Activated CD8-positive, alpha-beta memory T cell treated with anti-CD3 and anti-CD28 coated beads for 1 hour (primary cell): ENCODE measurements at places on chromosomes 1 and 21.

DNA sequence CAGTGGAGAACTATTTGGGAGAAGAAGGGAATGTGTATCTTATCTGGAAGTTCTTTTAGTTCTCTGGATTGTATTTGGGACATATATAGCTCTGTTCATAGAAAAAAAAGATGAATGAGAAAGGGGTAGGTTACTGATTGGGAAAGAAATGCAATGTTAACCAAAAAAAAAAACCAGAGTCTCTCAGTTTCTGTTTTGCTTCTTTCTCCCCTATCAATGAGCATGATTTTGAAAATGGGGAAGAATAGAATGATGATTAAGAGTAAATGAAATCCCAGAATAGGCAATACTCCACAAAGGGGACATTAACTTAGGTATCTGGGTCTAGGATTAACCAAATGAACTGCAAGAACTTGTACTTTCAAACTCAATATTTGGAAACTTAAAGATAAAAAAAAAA, 92.9 kb downstream of the RHOU start:
- no peak for DNase-seq

GRCh38 chr1:73066866-73067265, 784.5 kb upstream of the NEGR1 start:
- no peak for DNase-seq

GRCh38 chr21:38165466-38166172, 91.2 kb upstream of the KCNJ15 start:
- no peak for DNase-seq

DNA sequence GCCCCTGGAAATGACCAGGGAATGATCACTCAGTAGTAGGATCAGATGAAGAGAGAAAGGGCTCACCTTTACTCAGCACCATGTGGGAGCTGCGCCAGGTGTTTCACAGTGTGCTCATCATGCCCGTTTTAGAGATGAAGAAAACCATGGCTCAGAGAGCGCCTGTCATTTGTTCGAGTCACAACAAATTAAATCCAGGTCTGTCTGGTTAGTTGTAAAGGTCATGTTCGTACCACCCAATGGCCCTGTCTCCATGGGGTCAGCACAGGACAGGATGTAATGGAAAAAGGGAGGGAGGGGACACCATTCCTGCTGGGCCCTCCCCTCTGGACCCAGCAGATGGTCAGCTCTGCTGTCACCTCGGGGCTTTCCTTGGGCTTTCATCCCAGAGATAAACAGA, 15.2 kb downstream of the KIRREL1 start:
- DNase-seq, result no peak

DNA sequence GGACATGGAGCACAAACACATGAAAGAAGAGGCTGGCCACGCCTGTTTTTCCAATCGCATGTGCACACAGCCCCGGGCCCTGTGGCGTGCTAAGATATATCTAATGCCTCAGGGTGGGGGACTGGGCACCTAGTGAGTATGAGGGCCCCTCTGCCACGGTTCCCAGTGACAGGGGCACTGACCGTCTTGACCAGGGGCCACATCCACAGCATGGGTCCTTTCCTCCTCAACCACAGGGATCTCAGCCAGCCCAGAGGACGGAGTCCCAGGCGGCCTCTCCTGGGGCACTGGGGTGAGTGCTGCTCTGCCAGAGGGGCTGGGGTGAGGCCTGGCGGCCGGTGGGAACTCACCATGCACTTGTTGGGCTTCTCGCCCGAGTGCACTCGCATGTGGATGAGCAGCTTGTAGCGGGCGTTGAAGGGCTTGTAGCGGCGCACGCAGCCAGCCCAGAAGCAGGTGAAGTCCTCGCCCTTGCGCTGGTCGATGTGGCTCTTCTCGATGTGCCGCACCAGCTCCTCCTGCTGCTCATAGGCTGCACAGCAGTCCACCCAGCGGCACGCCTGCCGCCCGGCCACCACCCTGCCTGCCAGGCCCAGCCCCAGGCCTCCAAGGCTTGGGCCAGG, 134.7 kb downstream of the DMRTB1 start:
- no peak for DNase-seq

DNA sequence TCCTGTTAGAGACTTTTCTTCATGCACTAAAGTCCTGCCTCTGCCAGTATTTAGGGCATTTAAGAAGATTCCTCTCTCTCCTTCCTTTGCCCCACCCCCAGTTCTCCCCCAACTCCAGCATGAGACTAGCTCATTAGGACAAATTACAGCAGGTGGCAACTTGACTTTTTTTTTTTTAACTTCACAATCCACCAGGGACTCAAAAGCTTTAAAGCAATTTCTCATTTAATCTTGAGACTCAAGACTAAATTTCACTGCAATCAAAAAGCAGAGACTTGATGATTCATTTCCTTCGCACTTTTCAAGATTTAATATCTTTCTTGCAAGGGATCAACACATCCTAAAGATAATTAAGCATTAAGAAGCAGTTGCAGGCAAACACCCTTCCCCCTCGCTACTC, 74.9 kb downstream of the WLS start:
- DNase-seq, result no peak

DNA sequence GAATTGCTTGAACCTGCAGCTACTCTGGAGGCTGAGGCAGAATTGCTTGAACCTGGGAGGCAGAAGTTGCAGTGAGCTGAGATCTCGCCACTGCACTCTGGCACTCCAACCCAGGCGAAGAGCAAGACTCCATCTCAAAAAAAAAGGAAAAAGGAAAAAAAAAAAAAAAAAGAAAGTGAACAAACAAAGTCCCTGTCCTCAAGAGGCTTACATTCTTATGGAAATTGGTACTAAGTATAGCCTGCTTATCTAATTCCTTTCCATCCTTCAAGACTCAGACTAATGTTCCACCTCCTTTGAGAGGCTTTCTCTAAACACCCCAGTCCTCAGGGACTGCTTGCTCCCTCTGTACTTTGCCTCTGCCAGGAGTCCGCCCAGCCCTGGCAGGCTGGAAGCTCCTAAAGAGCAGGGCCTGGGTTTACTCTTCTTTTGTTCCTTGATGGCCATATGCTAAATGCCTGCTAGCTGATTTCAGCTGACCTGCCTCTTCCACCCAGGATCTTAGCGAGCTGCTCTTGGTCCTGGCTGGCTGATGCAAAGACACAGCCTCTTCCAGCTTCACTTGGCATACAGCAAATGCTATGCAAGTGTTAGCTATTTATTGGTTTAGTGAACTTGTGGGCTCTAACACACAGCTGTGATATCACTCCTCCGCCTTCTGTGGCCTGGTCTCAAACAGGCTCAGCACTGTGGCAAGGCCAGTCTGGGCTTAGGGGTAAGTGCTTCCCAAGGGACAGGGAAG, 9.8 kb downstream of the SLC9A1 start:
- no peak for DNase-seq

- no peak for DNase-seq
Observed at GRCh38 chr1:241614144-241614543, 26.0 kb downstream of the CHML start.

- DNase-seq, result no peak
Observed at GRCh38 chr21:42348762-42349161, 2.0 kb downstream of the TFF2 start.

DNA sequence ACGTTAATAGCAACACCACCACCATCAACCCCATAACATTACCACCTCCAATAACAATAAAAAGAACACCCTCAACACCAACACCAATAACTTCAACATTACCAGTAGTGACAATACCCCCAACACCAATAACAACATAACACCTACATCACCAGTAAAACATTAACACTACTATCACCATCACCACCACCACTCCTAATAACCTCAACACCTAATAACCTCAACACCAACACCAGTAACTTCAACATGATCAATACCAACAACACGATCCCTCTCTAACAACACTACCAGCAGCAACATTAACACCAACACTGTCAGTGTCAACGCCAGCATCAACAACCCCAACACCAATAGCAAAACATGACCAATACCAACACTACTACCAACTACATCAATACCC, 57.2 kb downstream of the TAS1R2 start:
- no peak for DNase-seq

DNA sequence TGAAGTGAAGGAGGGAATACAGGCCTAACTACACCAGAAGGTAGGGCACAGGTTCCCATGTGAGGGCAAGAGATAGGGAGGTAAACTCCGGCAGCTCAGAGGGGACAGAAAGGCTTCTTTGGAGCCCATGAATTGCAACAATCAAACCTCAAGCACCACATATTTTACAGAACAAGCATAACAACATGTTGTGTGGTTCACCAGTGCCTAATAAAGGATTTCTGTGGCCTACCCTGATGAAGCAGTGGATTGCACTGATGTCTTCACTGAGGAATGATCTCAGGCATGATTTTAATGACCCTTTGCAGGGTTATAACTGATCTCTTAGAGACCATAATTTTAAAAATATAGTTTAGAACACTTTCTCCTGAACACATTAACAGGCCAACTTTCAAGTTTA, 77.4 kb downstream of the RUNX1 start:
- no peak for DNase-seq

- no peak for DNase-seq
Observed at GRCh38 chr1:205505076-205505729, 734 bp downstream of the CDK18 start.

DNA sequence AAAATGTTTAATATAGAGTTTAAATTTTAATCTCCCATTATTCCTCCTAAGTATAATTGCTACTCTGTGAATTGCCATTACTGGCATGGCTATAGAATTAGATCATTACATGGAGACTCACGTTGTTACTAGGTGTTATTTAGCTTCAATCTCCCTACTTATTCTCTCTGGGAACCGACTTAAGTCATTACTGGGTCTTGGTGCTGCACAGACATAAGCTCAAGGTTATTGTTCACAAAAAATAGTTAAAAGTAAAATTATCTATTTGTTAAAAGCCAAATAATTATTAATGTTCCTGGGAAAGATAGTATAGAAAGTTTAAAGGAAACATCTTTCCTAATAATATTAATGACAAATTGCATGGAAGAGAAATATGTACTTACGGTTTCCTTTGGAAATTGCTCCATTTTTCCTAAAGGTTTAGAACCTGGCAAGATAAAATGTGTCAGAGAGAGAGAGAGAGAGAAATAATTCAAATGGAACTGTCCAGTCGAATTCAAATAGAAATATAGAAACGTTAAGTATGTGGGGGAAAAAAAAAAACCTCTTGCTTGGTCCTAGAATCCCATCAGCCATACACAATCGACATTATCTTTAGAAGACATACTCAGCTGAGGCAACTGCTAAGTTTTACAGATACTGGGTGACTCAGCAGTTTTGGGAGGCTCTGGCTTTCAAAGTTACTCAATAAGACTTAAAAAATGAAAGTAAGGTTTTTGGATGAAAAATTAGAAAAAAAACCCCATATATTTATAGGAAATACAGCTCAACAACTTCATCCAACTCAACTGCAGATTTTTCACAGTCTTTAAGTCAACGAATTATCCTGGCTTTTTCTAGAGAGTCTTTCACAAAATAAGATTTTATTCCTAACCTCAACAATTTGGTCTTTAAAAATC, at the start of gene SPTA1:
Gene SPTA1, minus strand, starts transcription at position 605 of the 899 bp plus-strand sequence. Its CDS starts 198 bp downstream, at position 407.
- no peak for DNase-seq

GRCh38 chr1:221921936-221922335, 180.0 kb upstream of the DUSP10 start:
- DNase-seq, result no peak

DNA sequence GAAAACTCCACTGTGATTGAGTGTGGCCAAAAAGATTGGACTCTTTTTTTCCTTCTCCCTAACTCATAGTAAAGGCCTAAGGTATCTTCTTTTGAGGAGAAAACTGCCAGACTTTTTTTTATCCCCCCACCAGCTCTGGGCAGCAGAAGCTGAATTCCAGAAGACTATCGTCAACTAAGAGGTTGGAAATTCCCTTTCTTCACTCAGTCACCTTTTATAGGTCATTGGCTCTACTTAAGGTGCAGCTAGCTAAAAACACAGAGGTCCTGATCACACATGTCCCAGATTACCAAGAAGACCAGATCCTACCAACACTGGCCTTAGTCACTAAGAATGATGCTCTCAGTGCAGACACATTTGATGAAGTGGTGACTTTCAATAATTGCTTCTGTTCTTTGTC, 1441.2 kb downstream of the PLA2G4A start:
- no peak for DNase-seq

GRCh38 chr21:35217504-35218060, 168.5 kb upstream of the RUNX1 start:
- DNase-seq, result no peak
